Activated T-cell treated with anti-CD3 and anti-CD28 coated beads for 4 hours (primary cell): ENCODE measurements at places on chromosomes 13 and 19.
A peak's percentile ranks its signal among the peaks of the same experiment; 100 is the strongest.

GRCh38 chr19:29952646-29953045, 10.6 kb downstream of the URI1 start:
- DNase-seq, result no peak

GRCh38 chr19:43318203-43318602, 35.3 kb upstream of the CD177 start:
- DNase-seq, result no peak

GRCh38 chr13:22596171-22596863, 584.5 kb upstream of the SGCG start:
- DNase-seq, result no peak

GRCh38 chr19:4360081-4360569, 16.8 kb downstream of the MPND start:
- no peak for DNase-seq

GRCh38 chr13:48576448-48577010, 43.6 kb upstream of the RCBTB2 start:
- DNase-seq, result no peak

- no peak for DNase-seq
Observed at GRCh38 chr19:57682226-57682766, 519 bp downstream of the ZNF551 start.

GRCh38 chr13:48720621-48721020, 66.9 kb downstream of the CYSLTR2 start:
- DNase-seq, result no peak

DNA sequence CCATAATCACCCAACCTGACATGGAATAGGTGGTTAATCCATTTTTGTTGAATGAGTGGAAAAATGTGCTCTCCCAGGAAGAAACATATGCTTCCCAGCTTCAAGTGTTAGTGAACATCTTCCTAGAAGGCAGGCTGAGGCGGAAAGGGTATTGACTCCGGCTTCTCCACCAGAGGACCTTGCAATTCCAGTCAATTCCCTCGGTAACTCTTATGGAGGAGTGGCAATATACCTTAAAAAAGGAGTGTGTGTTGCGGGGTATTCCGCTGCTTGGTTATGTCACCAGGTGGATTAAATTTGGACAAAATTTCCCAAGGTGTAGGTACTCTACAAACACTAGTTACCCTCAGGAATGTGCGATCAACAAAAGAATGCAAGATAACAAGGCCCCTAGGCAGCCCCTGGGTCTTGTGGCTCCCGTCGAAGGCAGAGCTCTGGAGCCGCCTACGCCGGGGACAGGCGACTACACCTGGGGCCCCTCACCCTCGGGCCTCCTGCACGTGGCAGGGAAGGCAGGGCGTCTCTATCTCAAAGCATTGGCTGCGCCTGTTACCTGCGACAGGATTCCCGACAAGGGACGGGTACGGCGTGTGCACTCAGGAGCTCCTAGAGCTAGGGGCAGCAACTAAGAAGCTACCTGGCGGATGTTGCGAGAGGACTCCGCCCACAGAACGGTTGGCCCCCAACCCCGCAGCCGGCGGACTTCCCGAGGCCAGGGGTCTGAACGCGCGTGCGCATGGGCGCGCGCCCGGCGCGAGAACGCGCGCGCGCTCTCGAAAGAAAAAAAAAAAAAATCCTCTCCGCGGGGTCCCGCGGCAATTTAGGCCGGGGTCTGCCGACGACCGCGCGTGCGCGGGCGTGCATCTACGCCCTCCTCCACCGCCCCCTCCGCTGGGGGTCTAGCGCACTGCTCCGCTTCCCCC, at the start of gene WDR87:
TSS of gene WDR87 (minus strand) at position 649 of the 923 bp plus-strand sequence. CDS start 8,355 bp downstream, outside the sequence.
- peak; percentile 6 for DNase-seq

GRCh38 chr13:47039106-47039505, 142.3 kb upstream of the HTR2A start:
- DNase-seq, result no peak

GRCh38 chr19:1847684-1848398, 442 bp downstream of the REXO1 start:
- no peak for DNase-seq

- peak; percentile 29 for DNase-seq
Observed at GRCh38 chr13:20182231-20182846, 10.4 kb downstream of the GJB2 start.

DNA sequence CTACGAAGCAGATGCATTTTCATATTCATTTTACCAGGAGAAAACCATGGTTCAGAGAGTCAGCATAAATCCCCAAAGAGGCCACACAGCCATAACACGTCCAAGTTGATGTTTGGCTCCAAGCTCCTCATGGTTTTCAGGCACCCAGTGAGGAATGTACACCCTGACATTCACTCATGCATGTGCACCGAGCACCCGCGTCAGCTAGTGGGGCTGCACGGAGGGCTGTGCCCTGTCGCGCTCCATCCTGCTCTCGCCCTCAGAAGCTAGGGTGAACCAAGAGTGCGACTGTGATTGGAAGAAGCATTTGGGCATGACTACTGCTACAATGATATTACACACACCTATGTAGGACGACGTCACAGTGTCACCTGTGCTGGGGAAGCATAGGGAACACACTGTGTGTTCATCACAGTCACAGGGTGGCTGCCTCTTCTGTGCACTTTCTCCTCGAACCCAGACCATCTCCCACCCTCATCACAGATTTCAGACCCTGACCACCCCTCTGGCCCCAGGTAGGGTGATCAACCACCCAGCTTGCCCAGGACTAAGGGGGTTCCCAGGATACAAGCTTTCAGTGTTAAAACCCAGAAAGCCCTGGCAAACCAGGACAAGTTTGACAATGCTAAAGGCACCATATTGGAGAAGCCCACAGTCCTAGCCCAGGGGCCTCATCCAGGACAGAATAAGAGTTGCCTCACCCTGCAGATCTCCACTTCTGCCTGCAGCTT, 148.6 kb upstream of the ZNF507 start:
- DNase-seq, result no peak

DNA sequence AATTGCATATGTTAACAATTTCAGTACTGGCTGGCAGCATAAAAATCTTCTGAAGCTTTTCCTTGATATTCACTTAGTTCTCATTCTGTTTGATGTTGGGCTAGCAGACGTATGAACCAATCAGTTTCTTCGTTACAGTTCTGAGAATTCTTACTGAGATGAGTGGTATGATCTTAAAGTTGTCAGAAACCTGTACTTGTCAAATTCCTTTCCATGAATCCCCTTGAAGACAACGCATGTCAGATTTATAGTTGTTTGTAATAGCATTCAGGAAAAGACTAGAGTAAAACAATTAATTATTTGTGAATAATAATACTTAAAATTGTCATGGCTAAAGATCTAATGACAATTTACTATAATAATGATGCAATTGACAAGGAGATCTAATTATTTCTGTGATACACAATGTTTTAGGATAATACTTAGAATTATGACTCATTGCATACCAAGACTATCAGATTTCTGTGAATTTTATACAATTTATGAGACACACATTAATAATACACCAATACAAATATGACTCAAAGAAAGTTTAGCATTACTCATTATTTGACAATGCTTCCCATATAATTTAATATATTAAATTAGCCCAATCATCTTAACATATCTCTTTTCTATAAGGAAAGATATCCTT, 447.2 kb downstream of the RFC3 start:
- DNase-seq, result no peak

GRCh38 chr13:56515441-56515840, 625.3 kb upstream of the PRR20A start:
- no peak for DNase-seq

- DNase-seq, result no peak
Observed at GRCh38 chr13:36536546-36536945, 104.3 kb downstream of the CCNA1 start.

DNA sequence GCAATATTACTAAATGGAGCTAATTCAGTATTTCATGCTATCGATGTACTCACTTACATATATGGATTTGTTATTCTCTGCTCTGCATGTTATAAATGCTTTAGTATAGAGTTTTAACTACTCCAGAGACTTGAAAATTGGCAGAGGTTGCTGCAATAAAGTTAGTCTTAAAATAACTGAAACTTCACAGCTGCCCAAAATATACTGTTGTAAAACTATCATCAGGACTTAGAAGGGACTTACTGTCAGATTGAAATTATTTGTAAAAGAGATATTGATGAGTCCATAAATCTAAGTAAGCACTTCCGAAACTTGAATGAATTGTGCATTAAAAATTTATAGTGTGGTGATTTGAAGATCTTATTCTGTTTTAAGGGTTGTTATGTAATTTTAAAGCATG, 1178.2 kb upstream of the PCDH20 start:
- no peak for DNase-seq

- DNase-seq, result no peak
Observed at GRCh38 chr13:27174766-27175455, 3.3 kb upstream of the USP12 start.

GRCh38 chr13:85529218-85529594, 270.0 kb downstream of the SLITRK6 start:
- DNase-seq, result no peak

DNA sequence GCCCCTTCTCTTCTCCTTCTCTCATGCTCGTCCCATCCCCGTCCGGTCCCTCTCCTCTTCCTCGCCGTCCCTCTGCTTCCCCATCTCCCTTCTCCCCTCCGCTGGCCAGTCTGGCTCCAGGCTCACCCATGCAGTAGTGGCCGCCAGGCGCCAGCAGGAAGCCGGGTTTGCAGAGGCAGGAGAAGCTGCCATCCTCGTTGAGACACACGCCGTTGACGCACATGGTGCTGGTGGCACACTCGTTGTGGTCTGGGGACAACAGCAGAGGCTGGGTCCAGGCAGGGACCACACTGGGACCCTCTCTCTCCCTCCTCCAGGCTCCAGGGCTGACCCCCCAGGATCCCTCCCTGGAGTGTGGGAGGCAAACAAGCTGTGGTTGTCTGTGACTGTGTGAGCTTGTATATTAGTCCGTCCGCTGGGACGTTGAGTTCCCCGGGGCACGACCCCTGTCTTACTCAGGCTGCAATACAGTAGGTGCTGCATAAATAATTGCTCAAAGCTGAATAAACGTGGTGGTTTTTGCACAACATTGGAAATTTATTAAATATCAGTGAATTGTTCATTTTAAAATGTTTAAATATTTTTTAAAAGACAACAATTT, 16.4 kb downstream of the FBN3 start:
- DNase-seq, result no peak

GRCh38 chr19:18202778-18203407, 949 bp downstream of the RAB3A start:
- DNase-seq, result no peak

DNA sequence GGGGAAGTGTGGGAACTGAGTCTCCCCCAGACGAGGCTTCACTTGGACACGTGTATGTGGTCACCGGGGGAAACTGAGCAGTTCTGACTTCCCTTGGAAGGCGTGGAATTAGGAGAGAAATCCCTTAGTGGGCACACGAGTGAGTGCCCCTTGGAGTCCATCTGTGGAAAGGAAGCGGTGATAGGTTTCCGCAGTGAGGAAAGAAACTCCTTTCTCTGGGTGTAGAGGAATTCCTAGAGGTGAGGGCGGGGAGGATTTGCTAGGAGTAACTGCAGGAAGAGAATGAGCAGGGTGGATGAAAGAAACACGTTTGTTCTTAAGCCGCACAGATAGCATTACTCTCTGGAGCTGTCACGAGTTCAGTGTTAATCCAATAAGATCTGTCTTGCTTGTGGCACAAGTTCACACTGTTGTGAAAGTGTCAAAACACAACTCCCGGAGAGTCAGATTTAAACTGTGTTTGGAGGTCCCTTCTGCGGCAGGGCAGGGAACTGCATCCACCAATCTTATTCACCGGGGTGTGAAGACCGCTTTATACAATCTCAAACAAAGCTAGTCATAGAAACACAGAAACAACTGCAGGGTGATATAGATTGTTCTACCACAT, 1.2 kb downstream of the KL start:
- DNase-seq, result no peak

DNA sequence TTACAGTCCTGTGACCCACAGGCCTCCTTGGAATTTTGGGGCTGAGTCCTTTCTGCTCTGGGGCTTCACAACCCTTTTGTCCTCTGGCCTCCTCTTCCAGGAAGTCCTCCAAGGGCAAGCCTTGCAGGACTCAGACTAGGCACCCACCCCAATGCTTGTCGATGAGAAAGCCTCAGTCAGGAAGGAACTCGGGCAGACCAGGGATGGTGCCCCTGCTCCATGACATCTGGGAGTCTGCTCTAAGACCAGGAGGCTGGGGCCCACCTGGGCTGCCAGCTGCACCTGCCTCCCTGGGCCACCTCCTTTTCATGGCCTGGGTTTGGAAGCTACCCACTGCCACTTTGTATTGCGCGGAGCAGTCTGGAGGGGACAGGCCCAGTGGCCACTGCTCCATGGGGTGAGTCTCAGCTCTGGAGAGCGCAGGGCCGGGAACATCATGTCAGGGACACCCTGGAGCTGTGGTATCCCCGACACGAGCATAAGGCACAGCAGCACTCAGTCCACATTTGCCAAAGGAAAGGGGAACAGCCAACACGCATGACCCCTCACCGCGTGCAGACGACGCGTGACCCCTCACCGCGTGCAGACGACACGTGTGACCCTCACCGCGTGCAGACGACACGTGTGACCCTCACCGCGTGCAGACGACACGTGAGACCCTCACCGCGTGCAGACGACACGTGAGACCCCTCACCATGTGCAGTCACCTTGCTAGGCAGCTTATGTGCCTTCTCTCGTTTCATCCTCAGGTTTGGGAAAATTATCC, 10.8 kb downstream of the C2CD4C start:
- DNase-seq, result no peak

- no peak for DNase-seq
Observed at GRCh38 chr19:30551271-30551670, 179.1 kb downstream of the ZNF536 start.

DNA sequence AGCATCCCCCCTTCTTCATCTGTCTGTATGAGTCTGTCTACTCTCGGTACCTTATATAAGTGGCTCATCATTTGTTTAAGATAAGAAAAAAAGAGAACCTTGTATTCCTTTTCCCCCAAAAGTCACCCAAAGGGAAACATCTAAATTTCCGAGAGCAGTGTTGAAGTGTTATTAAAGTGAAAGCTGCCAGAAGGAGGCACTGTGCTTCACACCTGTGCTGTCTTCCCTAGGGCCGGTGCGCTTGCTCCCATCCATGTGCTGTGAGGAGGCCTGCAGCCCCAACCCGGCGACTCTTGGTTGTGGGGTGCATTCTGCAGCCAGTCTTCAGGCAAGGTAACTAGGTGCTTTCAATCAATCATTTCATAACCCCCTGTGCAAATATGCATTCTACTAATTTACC, 97.5 kb downstream of the TNFRSF19 start:
- DNase-seq, result no peak

- no peak for DNase-seq
Observed at GRCh38 chr19:30406220-30407067, 34.3 kb downstream of the ZNF536 start.

DNA sequence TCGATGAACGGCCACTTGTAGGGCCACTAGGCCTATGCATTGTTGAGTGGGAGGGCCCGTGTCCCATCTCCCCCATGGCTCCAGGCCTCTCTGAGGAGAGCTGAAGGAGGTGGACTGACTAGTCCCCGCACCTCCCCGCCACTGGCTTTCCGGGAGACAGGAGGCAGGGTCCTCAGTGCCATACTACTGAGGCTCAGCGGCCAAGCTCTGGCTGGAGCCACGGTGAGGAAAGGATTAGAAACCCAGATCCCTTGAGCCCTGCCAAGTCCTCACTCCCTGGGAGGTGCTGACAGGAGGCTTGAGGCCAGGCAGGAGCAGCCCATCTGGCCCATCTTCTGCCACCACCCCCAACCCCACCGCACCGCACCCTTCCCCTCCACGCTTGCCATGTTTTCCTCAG, 29.0 kb downstream of the CCDC8 start:
- DNase-seq, result no peak
